ENCODE measurements at places on chromosomes 2 and 18.

GRCh38 chr2:183081911-183082310 lies 3.4 kb downstream of the DUSP19 start:
- no peak for DNase-seq

GRCh38 chr18:63213331-63213900 lies 106.2 kb downstream of the BCL2 start:
- DNase-seq: no peak

- no peak for DNase-seq
Observed at GRCh38 chr18:42781298-42781815, 334.1 kb downstream of the RIT2 start.

DNA sequence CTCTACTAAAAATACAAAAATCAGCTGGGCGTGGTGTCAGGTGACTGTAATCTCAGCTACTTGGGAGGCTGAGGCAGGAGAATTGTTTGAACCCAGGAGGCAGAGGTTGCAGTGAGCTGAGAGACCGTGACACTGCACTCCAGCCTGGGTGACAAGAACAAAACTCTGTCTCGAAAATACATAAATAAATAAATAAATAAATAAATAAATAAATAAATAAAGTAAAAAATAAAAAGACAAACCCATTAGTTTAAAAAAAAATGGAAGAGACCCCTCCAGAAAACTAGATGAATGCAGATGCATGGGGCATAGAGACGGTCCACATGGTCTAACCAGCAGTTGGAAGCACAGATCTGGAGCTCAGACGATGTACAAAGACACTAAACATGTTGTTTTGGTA lies 18.1 kb downstream of the TMEM163 start:
- DNase-seq: no peak

GRCh38 chr2:99619151-99619550 lies 129.3 kb upstream of the REV1 start:
- DNase-seq: no peak

DNA sequence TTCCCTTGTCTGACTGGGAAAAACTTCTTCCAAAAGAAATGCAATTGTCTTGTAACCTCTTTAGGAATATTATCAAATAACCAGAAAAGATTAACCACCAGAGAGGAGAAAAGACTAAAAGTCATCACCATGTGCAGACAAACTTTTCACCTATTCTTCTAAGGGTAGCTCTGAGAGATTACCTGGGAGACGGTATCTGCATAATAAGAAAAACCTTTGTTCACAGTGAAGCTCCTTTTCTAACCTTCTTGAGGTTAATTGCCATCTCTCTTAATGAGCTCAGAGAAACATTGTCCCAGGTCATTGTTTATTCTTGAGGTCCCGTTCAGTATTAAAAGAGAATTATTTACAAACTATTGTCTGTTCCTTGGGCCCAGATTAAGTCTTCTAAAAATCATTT lies 1091.2 kb upstream of the LRRTM1 start:
- no peak for DNase-seq

DNA sequence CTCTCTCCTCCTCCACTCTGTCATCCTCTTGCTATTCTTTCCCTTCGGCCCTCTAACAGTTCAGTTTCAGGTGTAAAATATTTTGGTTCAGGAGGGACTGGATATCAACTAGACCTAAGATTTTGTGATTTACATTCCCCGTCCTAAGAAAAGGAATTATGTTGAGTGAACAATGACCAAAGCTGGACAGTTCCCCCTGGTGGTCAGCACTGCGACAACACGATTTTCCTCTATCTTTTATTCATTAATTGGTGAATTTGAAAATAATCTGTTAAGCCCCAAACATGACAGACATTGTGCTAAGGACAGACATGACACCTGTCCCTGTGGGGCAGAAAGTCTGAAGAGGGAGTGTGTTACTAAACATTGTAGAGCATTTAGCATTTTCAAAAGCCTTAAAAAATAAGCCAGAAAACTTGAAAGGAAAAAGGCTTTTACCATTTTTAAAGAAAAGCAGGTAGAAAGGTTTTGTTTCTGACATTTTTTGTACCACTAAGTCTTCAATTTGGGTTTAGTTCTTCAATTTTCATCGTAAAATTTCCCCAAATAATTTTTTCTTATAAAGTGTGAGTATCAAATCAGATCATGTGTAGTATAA lies 28.4 kb upstream of the GTF2A1L start:
- no peak for DNase-seq
